Stimulated activated CD8-positive, alpha-beta memory T cell treated with anti-CD3 and anti-CD28 coated beads, Interleukin-4, amount 100 ng/mL, for 1 hour (primary cell): ENCODE measurements at places on chromosomes 12 and 14.

DNA sequence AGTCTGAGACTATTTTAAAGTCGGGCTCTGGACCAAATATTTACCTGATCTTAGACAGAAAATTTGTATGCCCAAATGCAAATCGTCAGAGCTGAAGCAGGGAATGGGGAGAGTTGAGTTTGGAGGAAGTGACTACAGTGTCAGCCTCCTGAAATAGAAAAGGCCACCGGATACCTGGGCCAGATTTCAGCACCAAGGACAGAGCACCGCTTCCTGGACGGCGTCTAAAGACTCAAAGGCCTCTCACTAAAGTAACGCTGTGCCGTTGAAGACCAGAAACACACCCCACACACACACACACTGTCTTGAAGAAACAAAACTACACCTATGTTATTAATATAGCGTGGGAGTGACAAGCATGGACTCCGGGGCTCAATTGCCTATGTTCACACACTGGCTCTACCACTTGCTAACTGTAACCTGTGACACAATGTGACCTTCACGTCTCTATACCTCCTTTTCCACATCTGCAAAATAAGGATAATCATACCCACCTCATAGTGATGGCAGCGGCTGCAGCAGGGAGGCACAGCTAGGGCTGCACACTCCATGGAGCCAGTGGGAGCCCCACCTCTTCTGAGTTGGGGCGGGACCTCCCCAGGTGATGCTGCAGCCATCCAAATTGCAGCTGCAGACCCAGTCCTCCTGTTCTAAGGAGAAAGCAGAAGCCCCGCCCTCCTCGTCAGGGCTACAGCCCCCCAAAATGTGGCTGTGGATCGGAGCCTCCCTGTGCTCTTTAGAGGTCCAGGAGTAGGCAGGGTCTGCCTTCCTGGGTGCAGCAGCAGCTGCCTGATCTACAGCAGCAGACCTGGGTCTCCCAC lies 35.6 kb downstream of the KRT76 start:
- peak; percentile 34 for DNase-seq

- no peak for DNase-seq
These were observed 14.6 kb upstream of the FOS start for GRCh38 chr14:75264036-75264435.

GRCh38 chr14:103705504-103706284 lies 9.6 kb downstream of the XRCC3 start:
- DNase-seq, result no peak

DNA sequence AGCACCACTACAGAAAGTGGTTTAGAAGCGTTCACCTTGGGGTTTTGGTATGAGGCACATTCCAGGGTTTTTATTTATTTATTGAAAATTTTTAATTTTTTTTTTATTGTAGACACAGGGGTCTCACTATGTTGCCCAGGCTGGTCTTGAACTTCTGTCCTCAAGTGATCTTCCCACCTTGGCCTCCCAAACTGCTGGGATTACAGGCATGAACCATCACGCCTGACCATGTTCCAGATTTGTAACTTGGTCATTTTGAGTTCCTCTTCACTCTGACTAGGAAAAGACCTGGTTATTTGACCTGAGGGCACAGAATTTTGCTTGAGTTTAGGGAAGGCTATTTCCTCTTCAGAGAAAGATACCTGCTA lies 3.1 kb downstream of the MLEC start:
- no peak for DNase-seq
